MV-4-11 (cell line): ENCODE measurements at places on chromosomes 13 and 19.

GRCh38 chr19:8319807-8320520, 1.2 kb downstream of the NDUFA7 start:
- DNase-seq = no peak

DNA sequence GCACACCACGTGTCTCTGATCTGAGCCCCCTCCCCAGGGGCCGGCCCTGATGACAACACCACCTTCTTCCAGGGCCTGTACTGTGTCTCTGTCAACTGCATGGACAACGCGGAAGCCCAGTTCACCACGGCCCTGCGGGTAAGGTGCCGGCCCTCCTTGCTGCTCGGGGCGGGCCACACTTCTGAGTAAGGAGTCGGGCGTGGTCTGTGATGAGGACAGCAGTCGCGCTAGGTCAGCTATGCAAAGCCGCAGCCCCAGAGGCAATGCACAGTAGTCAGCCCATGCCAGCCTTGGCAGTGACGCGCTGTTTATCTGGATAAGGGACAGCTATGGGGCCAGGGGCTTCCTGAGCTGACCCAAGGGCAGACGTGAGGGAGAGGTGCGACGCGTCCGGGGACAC, 24.6 kb downstream of the MAU2 start:
- DNase-seq = no peak

DNA sequence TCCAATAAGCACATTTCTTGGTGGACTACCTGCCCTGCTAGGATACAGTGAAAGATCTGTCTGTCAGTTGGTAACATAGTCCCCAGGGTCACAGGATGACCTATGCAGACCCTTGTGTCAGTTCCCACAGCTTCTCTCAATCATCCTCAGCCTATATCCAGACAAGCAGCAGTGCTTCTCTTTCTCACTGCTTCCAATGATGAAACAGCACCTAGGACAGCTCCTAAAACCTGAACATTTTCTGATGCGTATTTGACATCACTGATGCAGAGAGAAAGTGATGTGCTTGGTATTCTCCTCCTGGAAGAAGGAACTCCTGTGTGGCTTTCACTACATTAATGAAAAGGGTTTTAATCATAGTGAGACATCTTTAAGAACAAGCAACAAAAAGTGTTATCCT, 43.7 kb downstream of the ZNF557 start:
- no peak for DNase-seq

GRCh38 chr19:44728178-44728577, 20.3 kb upstream of the BCL3 start:
- DNase-seq = no peak

- DNase-seq = no peak
Observed at GRCh38 chr13:94661406-94661805, 50.9 kb downstream of the SOX21 start.

GRCh38 chr13:113875837-113876281, 12.0 kb upstream of the GAS6 start:
- no peak for DNase-seq

GRCh38 chr13:112441779-112442310, 65.7 kb downstream of the SPACA7 start:
- no peak for DNase-seq

- DNase-seq = no peak
Observed at GRCh38 chr13:33191425-33192210, 93.9 kb downstream of the STARD13 start.

GRCh38 chr19:44658069-44658733, 13.1 kb upstream of the CEACAM19 start:
- no peak for DNase-seq

GRCh38 chr19:40059624-40060023, 3.6 kb upstream of the ZNF780B start:
- no peak for DNase-seq

- DNase-seq = no peak
Observed at GRCh38 chr13:51688937-51689662, 104.8 kb downstream of the WDFY2 start.

DNA sequence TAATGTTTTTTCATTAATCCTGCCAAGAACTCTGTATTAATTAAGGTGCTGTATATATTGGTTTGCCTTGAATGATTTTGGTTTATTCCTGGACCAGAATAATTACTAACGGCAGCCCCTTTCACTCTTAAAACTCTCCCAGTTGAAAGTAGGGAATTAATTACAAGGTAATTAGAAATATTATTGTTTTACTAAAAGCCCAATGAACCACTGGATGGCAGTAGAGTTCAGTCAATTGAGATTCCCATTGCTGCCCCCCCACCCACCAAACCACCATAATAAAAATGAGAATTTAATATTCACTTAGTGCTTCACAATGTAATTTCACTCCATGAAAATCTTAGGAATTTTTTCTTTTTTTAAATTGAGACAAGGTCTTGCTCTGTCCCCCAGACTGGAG, 13.7 kb downstream of the WBP4 start:
- DNase-seq = no peak

GRCh38 chr13:57123681-57124080, 17.0 kb upstream of the PRR20A start:
- DNase-seq = no peak

GRCh38 chr19:49507803-49508494, 4.5 kb upstream of the FCGRT start:
- DNase-seq = no peak

DNA sequence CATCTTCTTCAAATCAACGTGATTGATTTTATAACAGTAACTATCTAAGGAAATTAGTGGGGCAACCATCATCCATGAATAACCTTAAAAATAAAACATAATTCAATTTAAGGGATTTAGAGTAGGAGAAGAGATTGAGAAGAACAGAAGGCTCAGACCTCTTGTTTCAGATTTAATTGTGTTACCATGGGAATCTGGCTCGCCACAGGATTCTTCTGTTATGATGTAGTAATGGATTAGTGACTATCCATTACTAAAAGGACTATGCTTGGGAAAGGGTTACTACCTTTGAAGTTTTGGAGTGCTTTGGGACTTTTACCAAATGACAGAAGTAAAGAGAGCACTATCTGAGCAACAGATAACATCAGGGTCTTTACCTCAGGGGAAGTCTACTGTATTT, 13.2 kb downstream of the FREM2 start:
- DNase-seq = no peak

GRCh38 chr13:30142486-30143211, 164.7 kb downstream of the KATNAL1 start:
- DNase-seq = no peak

DNA sequence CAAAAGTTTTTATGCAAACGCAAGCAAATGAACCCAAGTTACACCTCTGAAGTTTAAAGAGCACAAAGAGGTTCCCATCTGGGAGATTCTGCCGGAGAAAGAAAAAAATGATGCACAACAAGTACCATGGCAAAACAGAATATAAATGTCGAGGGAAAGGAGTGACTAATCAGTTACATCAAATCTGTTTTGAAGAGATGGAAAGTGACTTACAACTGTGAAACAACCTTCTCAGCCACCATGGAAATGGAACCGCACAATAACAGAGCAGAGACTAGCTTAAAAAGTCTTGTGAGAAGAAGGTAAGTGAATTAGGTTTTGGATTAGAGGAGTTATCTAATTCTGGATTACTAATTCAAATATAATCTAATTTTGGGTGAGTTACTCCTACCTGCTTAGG, 2.4 kb downstream of the HSPH1 start:
- no peak for DNase-seq

DNA sequence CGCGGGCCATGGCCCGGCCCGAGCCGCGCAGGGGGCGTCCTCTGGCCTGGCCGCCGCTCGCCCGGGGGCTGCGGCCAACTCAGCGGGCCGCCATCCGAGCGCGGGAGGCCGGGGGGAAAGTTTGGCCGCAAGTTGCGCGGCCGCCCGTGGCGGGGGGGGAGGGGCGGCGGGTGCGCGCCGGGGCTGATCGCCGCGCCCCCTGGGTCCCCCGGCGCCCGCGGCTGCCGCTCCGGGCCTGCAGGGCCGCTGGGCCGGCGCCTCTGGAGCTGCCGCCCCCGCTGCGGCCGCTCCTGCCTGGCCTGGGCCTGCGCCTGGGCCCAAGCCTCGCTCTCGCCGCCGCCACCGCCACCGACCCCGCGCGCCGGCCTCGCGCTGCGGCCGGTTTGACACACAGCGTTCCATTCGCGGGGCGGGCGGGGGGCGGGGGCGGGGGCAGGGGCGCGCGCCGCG, at the start of gene NR2F6:
Gene NR2F6, minus strand, starts transcription at position 385 of the 450 bp plus-strand sequence. CDS start 699 bp downstream, outside the sequence.
- no peak for DNase-seq

DNA sequence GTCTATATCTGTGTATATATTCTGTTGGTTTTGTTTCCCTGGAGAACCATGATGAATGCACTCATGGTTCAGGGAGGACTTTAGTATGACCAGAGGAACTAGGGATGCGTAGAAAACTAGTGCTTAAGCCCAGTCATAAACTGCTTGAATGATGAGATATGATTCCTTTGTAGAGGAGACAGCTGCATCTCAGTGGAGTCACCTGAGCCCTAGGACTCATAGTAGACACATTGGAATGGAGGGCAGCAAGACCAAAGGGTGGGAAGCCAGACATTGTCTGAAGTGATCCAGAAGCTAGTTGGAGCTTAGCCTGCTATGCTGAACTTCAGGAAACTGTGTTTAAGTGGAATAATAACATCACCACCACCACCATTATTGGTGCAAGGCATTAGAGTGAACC, 89.5 kb upstream of the SPATA13 start:
- no peak for DNase-seq

- DNase-seq = no peak
Observed at GRCh38 chr13:113550453-113550852, 34.1 kb upstream of the TFDP1 start.

DNA sequence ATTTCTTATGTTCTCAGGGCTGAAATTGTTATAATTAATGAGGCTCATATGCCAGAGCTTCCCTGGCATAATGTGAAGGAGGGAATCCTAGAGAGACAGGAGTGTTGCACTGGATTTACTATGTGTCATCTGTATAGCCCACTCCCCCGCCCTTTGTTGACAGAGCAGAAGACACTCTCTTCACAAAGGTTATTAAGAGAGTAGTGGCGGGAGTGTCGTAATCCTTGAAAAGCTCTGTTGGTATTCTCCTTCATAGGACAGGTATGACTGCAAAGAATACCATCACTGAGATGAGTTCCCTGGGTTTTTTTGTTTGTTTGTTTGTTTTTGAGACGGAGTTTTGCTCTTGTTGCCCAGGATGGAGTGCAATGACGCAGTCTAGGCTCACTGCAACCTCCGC, 14.0 kb downstream of the ZNF121 start:
- no peak for DNase-seq

GRCh38 chr19:18435842-18436670, 1.9 kb downstream of the ISYNA1 start:
- peak; percentile 21 for DNase-seq

GRCh38 chr13:49549289-49549688, 36.1 kb downstream of the RCBTB1 start:
- no peak for DNase-seq

DNA sequence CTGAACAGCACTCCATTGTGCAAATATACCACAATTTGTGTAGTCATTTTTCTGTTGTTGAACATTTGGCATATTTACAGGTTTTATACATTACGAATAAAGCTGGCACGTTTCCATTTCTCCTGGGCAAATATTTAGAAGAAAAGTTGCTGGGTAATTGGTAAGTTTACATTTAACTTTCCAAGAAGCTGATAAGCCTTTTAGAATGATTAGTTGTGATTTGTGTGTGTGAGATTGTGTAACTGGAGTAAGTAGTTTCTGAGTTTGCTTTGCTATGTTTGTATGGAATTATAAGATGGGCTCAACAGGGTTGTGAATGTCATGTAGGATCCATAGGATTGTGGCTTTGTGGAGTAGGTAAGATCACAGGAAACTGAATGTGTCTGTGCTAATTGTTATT, 1.6 kb upstream of the ZNF529 start:
- no peak for DNase-seq

- DNase-seq = no peak
Observed at GRCh38 chr13:102774214-102774568, 605 bp upstream of the TEX30 start.

- peak; percentile 75 for DNase-seq
Observed at GRCh38 chr19:30784850-30785457, 412.8 kb downstream of the ZNF536 start.

- no peak for DNase-seq
Observed at GRCh38 chr13:23790577-23791170, 98.5 kb downstream of the MIPEP start.

- no peak for DNase-seq
Observed at GRCh38 chr19:34661357-34661756, 15.6 kb downstream of the SCGB2B2 start.

DNA sequence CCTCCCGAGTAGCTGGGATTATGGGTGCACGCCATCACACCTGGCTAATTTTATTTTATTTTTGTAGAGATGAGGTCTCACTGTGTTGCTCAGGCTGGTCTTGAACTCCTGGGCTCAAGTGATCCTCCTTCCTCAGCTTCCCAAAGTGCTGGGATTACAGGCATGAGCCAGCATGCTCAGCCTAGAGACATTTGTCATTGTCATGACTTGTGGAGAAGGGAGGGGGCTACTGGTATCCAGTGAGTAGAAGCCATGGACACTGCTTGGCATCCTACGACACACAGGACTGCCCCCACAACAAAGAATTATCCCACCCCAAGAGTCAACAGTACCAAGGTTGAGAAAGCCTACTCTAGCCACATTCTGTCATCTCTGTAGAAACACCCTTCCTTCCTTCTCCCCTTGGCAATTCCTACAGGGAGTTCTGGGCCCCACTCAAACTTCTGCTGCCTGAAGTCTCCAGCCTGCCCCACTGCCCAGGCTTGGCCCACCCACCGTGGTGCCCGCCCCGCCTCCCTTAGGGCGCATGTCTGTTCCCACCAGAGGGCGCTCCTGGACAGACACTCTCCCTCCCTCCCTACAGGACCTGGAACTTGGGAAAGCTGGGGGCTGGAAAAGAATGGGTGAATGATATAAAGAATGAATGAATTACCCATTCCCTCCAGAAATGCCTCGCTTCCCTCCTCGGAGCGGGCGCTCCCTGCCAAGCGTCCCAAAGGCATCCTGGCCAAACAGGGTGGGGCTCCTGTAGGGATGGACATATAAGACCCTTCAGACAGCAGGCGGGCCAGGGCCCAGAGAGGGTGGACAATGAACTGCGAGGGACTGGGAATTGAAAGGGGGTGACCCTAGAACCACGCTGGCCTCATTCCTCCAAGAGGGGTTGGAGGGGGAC, 5.5 kb upstream of the EMP3 start:
- DNase-seq = peak; percentile 58

DNA sequence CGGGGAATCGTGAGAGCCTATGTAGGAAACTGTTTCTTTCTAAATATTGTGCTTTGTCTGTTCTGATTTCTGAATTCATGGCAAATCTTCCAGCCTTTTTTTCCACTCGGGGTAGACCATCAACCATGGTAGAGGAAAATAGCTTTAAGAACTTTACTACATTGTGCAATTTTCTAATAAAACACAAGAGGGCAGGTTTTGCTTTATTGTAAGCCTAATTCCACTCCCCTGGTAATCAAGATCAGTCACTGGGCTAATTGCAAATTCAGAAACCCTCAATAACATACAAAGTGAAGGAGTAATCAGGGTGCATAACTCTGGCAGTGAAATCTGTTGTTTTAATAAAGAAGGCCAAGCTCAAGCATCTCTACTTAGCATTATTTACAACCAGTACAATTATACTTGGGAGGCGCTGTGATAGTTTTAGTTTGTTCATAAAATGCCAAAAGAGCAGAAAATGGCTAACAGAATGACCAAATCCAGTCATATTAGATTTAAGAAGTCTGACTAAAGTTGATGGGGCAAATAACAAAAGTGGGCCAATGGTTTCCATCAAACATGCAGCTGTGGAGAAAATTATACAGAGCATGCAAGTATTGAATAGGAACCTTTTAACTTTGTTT, 43.8 kb downstream of the DCT start:
- peak; percentile 33 for DNase-seq

GRCh38 chr19:40090241-40091204, at the start of gene ZNF780A:
Gene ZNF780A, minus strand, starts transcription at chr19:40090943. Its CDS starts 6,190 bp downstream, at chr19:40084753.
- DNase-seq = peak; percentile 81
